Astrocyte (in vitro differentiated cells and primary cell): ENCODE measurements at places on chromosomes 2 and 18.
A peak's percentile ranks its signal among the peaks of the same experiment; 100 is the strongest.

- no peak for DNase-seq
Observed at GRCh38 chr2:240760576-240761246, 59.3 kb downstream of the KIF1A start.

- no peak for DNase-seq
Observed at GRCh38 chr2:218777276-218777990, 4.5 kb upstream of the CYP27A1 start.

GRCh38 chr18:27599202-27599829, 414.2 kb upstream of the CHST9 start:
- DNase-seq = no peak

DNA sequence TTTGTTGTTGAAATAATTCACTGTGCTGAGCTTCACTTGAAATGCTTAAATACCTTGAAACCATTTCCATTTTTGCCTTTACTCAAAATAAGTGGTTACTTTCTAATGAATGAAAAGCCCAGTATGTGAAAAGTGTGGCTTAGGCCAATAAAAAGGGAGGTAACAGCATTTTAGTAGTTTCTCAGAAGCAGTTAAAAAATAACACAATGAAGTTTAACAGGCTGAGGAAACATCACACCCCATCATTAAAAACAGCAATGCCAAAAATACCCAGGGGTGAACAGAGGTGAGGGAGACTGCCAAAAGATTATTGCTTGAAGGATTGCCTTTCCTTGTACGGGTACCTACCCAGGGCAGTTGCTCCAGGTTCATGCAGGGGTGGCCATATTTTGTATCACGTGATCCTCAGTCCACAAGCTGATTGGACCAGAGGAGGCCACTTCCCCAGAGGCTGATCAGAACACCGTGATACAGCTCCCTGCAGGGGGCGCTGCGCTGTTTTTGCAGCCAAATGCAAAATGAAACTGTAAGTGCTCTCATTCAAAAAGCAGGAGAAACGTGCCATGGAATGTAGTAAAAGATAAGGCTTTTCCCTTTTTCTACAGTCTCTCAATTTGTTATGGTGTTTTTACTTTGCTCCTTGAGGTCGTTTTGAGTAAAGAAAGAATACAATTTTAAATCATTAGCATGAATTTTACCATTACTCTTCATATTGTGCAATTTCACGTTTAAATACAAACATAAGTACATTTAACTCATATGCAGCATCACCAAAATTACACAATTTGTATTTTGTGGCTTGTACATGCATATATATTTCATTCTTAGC, 70.2 kb upstream of the SH3BP4 start:
- DNase-seq = peak; percentile 85

- DNase-seq = no peak
Observed at GRCh38 chr18:69455125-69455524, 54.4 kb downstream of the DOK6 start.

DNA sequence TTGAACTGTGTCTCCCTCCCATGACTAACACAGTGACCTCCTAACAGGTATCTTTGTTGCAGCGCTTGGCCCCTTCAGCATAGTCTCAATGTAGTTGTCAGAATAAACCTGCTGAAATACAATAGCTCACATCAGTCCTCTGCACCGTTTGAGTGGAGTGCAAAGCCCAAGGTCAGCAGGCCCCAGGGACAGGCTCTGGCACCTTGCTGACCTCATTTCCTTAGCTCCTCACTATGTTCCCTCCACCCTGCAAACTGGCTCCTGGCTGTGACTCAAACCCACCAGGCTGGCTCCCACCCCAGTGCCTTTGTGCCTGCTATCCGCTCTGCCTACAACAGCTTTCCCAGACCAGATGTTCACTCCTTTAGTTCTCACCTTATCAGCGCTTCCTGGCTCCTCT, 146.7 kb downstream of the LRATD1 start:
- DNase-seq = no peak

DNA sequence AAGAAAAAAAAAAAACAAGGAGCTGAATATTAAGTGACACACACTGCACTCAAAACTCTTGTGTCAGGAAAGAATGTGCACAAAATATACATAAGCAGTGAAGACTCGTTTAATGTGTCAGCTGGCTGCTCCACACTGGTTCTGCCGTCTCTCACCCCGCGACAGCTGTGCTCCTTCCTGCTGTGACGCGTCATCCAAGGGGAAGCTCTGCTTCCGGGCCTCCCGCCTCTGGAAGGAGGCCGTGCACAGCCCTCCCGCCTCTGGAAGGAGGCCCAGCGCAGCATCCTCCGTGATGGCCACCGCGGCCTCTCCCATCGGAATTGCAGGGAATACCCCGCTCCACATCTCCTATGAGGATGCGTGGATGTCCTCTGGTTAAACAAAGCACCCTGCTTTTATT, 151.0 kb downstream of the HDAC4 start:
- peak; percentile 17 for DNase-seq

DNA sequence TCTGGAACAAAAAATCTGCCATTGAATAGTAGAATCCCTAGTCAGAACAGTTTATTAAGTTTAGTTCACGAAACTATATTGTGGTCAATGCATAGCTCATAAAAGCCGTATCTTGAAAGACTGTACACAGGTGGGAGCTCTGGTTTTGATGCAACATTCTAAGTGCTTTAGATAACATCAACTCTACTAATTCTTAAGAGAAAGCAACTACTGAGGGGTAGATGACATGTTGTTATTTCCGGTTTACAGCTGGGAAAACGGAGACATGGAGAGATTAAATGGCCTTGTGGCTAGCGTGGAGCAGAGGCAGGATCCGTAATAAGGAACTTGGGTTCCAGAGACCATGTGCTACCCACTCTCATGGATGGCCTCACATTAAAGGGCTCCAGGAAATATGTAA, 4.2 kb upstream of the ITGA6 start:
- DNase-seq = no peak

DNA sequence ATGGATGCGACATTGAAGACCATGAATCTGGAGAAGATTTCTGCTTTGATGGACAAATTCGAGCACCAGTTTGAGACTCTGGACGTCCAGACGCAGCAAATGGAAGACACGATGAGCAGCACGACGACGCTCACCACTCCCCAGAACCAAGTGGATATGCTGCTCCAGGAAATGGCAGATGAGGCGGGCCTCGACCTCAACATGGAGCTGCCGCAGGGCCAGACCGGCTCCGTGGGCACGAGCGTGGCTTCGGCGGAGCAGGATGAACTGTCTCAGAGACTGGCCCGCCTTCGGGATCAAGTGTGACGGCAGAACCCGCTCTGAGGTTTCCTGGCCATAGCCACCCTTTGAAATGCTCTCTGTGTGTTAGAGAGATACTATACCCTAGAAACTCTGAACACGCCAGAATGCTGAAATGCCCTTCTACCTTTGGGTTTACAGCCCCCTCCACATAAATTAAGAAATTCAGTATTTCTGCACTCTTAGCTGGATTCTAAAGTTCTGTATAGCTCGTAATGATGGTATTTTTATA, 659 bp downstream of the CHMP1B start:
- peak; percentile 26 for DNase-seq

DNA sequence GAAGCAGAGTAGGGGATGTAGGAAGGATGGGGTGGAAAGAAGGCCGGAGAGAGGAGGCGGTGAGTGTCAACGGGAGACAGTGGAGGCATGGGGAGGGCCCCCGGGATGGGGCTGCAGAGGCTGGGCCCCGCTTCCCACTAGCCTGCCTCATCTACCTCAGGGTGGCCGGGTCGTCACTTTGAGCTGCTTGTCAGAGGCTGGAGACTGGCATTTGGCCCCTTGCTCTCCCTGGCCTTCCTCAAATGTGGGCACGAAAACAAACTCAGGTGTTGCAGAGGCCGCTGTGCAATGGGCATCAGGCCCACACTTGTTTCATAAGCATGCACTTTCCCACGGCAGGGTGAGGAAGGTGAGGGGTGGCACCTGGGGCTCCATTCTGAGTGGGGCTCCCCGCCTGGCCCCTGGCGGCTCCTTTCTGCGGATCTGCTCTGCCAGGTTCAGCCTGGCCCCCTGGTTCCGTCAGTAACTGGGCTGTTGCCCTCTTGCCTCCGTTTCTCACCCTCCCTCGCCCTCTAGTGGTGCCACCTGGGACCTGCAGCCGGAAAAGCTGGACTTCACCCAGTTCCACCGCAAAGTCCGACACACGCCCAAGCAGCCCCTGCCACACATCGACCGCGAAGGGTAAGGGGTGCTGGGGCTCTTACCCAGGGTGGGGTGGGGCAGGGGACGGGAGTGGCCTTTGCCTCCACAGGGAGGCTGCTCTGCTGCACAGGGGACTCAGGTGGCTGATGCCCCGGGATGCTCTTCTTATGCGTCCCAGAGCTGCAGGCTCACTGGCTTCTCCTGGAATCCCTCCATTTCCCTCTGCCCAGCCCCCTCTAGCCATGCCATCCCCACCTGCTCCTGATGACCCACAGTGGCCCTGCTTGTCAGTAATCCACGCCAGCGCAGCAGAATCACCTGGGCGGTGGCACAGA, 125.4 kb downstream of the CTIF start:
- peak; percentile 22 for DNase-seq

DNA sequence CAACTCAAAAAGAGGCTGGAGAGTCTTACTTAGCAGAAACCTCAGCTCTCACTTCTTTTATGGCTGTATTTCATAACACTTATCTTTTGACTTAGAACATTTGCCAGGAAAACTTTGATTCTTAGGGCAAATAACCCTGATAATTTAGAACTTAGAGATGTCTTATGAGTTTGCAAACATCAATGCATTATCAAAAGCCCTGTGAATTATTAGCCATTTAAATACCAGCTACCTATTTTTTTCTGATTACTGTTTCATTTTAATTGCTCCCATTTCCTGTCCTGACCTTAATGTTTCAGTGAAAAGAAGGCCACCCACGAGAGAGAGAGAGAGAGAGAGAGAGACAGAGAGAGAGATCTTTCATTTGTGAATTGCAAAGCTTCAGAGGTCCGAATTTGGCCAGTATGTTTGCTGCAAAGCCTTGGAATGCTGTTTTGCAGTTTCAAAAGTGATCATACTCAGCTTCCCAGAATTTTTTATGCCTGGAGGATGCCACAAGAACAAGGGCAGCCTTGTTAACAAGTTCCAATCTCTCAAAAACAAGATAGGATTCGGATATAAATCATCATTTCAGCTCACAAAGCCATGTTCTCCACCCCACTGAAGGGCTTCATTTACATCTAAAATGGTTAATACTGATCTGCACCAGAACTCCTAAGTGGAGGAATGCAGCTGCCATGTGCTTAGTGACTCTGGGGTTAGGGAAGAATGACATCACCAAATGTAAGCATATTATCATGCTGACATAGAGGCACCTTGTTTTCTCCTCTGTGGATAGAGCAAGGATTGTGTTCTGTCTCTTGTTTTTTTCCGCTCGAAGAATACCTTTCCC, 478.2 kb downstream of the ARHGAP15 start:
- peak; percentile 43 for DNase-seq

DNA sequence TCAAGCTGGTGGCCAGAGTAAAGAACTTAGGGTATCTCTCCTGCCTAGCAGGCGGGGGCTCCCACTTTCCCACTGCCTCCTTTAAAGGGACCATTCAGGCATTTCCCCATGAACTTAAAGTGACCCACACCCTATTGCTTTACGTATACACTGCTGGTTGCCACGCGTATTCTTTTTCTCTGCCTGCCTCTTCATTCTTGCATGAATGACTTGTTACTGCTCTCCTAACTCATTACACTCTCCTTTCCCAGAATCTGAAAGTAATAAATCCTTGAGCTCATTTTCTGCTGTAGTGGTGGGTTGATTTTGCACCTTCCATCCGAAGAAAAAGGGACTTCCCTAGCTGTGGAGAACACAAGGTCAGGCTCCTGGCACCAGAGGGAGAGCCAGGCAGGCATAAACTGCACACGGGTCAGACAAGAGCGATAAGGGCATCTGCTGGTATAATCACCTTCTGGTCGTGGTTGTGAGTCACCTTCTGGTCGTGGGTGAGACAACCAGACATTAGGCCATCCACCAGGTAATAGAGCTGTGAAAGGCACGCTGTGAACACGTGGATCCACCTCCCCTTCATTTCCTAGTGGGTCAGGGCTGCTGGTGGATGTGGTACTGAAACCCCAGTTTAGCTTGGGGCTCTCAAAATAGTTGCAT, 950.3 kb downstream of the SOCS6 start:
- DNase-seq = no peak

GRCh38 chr2:133286326-133286922, 281.8 kb downstream of the NCKAP5 start:
- DNase-seq = no peak

DNA sequence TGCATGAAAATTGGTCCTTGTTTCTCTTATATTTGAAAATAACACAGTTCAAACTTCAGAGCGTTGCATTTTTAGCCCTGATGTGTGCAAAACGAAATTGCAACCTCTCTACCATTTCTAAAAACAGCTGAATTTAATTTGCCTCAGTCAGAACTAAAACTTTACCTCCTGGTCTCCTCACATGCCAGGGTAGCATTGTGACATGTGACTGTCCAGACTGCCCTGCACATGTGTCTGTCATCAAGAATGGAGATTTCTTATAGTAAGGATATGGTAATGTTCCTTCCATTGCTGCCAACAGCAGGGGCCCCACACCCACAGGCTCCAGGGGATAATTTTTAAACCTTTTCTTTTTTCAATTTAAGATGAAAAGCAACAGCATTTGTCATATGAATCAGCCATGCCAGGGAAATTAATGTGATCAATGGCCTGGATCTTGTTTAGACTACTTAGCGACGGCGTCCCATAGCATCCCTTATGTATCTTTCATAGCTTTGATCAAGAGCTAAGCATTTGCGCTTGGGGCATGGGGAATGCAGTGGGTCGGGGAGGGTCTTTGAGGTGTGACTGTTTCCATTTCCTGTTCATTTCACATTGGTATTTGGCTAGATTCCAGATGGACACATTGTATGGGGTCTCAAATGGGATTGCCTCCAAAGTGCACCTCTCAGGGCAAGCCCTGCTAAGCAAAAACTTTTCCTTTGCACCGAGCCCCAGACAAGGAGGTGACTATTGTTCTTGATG, 92.4 kb upstream of the RASGRP3 start:
- no peak for DNase-seq

- no peak for DNase-seq
Observed at GRCh38 chr18:37230768-37231167, 334.8 kb downstream of the CELF4 start.

GRCh38 chr18:66110607-66111006, 359.8 kb downstream of the CDH7 start:
- no peak for DNase-seq

- no peak for DNase-seq
Observed at GRCh38 chr2:35891936-35892335, 463.6 kb upstream of the CRIM1 start.

DNA sequence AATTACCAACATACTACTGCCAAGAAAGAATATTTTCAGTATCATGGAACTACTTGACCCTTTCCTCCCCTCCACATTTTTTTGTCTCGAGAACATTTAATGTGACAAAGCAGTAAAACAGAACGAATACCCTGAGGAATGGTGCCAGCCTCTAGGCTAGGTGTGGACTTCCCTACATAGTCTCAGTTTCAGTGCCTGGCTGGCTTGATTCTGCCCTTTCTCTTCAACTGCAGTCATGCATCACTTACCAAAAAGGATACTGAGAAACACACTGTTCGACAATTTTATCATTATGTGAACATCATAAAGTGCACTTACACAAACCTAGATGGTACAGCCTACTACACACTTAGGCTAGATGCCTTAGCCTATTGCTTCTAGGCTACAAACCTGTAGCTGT, 305.3 kb upstream of the HNRNPA3 start:
- no peak for DNase-seq
